ENCODE measurements at places on chromosomes 2 and 18.

DNA sequence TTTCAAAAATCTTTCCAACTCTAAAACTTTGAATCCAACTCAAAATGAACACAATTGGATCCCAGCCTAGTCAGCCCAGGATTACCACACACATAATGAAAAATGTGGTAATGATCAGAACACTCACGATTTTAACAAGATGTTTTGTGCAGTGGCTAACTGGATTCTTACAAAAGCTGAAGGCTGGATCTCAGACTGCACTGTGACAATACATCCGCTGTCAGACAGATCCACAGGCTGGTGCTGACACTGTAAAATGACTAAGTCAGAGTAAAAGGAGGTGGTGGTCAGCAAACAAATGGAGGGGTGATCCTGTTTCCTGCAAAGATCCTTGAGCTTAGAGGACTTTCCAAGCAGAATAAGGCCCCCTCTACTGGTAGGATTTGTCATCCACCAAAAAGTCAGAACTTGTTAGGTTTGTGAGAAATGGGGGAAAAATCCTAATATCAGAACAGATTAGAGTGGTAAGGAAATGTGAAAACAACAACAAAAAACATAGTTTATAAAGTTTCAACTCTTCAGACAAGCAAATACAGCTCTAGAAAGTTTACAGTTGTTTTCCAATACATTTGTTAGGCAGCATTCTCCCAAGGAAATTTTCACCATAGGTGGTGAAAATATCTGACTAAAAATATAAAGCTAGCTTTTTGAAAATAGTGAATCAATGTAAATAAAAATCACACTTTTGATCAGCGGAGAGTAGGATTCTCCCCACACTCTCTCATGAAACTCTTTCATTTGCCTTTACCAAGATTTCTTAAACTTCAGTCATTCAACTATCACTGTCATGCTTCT is 211.9 kb downstream of the AGPS start:
- DNase-seq = peak; percentile 39

GRCh38 chr2:5549771-5550170 is 142.4 kb upstream of the SOX11 start:
- no peak for DNase-seq

DNA sequence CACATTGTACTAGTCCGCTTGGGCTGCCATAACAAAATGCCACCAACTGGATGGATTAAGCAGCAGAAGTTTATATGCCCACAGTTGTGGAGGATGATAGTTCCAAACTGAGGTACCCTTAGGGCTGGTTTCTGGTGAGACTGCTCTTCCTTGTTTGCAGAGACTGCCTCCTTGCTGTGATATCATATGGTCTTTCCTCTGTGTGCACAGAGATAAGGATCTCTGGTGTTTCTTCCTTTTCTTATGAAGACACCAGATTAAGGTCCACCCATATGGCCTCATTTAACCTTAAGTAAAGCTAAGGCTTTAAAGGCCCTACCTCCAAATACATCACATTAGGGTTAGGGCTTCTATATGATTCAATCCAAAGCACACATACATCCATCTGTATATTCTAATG is 738.2 kb upstream of the GCFC2 start:
- DNase-seq = no peak

GRCh38 chr18:39208190-39208589 is 1642.6 kb upstream of the CELF4 start:
- DNase-seq = no peak

GRCh38 chr2:218644721-218645120 is 14.7 kb downstream of the ZNF142 start:
- DNase-seq = no peak

- no peak for DNase-seq
Measured at GRCh38 chr2:203209538-203209937, 29.3 kb upstream of the CYP20A1 start.
